Amniotic epithelial cell (primary cell): ENCODE measurements at places on chromosomes 1 and 21.

GRCh38 chr1:153639280-153639679 lies 5.4 kb downstream of the CHTOP start:
- no peak for DNase-seq

GRCh38 chr1:186076006-186076405 lies 299.0 kb downstream of the TPR start:
- no peak for DNase-seq

GRCh38 chr1:204731509-204731908 lies 46.0 kb upstream of the LRRN2 start:
- no peak for DNase-seq

DNA sequence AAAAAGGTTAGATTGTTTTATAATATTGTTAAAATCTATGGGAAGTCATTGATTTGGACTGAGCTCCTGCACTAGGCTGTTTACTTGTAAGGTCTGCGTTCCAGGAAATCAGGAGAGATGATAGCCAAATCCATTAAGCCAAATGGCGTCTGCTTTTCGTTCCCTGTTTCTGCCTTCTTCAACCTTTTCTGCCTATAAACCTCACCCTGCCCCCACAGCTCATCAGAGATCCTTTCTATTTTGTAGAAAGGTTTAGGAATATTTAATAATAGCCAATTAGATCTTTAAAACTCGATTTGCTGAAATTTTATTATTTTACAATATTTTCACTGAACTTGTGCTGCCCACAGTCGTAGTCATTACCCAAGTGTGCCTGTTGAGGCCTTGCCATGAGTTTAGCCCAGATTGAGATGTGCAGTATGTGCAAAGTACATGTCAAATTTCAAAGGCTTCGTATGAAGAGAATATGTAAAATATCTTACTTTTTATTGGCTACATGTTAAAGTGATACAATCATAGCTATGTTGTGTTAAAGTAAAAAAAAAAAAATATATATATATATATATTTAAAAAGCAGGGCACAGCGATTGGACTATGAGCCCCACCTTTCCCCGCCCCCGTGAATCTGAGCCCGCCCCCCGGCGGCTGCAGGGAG lies 444 bp upstream of the IARS2 start:
- DNase-seq: no peak

DNA sequence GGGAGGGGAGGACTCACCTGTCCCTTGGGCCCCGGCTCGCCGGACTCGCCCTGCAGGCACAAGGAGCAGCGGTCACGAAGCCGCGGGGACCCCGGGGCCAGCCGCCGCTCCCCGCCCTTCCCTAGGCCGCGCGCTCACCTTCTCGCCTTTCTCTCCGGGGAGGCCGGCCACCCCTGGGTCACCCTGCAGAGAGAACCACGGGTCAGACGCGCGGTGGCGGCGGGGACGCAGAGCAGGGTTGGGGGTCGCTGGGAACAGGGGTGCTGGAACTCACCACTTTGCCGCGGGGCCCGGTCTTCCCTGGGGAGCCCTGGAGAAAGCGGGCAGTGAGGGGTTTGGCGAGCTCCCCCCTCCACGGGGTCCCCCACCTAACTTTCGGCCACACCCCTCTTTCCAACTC lies 13.3 kb downstream of the COL9A2 start:
- DNase-seq: no peak

- no peak for DNase-seq
Measured at GRCh38 chr21:46127239-46128105, 27.9 kb downstream of the FTCD start.

GRCh38 chr1:192927496-192927895 lies 118.7 kb downstream of the RGS2 start:
- no peak for DNase-seq

DNA sequence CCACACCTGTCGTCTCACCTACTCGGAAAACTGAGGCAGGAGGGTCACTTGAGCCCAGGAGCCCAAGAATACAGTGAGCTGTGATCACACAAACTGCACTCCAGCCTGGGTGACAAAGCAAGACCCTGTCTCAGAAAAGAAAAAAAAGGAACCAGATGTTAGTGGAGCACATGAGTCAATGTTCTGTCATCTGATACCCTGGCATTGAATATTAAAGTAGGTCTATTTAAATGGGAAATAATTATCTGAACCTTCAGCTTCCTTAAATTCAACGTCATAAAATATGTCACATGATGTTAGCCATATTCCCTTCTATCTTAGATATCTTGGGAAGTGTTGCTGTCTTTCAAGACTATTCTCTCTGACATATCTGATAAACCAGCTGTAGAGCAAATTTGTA lies 47.3 kb downstream of the NCAM2 start:
- no peak for DNase-seq

DNA sequence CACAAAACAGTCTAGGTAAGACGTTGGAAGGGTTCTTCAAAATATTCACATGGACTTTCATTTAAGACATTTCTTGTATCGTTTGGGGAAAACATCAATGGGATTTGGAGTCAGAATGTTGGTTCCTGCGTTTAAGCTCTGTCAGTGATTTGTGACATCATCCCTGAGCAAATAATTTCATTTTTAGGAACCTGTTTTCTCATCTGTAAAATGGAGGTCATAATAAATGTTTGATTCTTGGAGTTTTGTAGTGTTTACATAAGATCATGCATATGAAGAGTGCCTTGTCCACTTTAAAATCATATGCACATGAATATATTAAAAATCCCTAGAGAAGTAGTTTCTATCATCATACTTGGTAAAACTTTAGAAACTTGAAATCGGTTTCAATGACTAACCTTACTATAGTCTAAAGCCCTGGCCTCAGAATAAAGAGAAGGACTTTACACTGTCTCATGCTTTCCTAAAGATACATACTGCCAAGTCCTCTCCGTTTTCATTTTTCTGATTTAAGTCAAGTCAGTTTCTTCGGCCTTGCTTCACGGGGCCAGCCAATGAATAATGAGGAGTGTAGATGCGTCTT lies 178.4 kb downstream of the ADSS2 start:
- no peak for DNase-seq

- DNase-seq: peak; percentile 19
Measured at GRCh38 chr1:119542492-119542946, 35.5 kb downstream of the HSD3B1 start.

DNA sequence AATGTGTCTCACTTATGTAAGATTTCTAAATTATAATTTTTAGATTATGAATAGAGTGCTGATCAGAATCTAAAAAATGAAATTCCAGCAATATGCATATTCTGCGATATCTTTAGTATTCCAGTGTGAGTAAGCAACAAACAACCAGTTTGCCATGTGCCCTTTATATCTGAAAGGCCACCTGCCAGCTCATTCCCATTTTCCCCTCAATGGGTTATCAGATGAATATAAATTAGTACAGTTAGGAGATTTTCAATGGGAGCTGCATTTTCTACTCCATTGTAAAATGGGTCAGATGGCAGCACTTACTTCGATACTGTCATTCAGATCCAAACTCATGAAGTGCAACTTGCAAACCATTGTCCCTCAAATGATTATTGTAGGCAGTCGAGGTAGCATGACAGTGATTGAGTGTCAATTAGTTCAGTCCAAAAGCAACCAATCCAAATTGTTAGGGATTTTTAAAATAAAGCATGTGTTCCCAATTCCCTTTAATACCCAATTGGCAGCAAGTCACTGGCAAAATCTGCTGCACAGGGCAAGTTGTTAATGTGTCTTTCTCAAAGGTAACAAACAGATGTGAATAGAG lies 680.3 kb downstream of the LRRIQ3 start:
- no peak for DNase-seq

- no peak for DNase-seq
Measured at GRCh38 chr1:203596673-203597210, 29.9 kb upstream of the ATP2B4 start.

DNA sequence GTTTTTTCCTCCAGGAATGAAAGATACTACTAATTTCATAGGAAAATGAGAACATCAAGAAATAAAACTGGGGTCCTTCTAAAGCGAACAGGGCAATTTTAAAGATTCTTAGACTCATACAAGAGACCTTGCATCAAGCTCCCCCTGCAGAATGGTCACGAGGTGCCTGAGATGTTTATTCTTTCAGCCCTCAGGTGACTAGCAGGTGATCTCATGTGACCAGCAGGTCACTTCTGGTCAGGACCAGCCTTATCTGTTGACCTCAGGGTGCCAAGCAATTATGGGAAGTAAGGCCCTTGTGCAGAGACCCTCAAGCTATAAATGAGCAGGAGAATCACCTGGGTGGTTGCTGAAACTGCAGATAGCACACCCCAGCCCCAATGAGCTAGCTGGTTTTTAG lies 20.6 kb upstream of the TMEM51 start:
- DNase-seq: no peak

GRCh38 chr1:239815074-239815473 lies 276.6 kb upstream of the FMN2 start:
- no peak for DNase-seq
